ENCODE measurements at places on chromosomes 1 and 21. TPM values are rescaled to one million over a fixed set of nuclear protein-coding genes. Genes with fewer than 3 reads are reported as not detected.

GNG4 gene
- 13.0 TPM for total RNA-seq

LRP8 gene
- 38.2 TPM for total RNA-seq

MXRA8 gene
- not detected for total RNA-seq

C1orf94 gene
- not detected for total RNA-seq

NEGR1 gene
- not detected for total RNA-seq

DCDC2B gene
- not detected for total RNA-seq

FBLIM1 gene
- total RNA-seq: 30.9 TPM

ATXN7L2 gene
- total RNA-seq: 1.8 TPM

S100A1 gene
- total RNA-seq: 0.86 TPM

ACP6 gene
- total RNA-seq: 20.9 TPM

LCE1B gene
- total RNA-seq: not detected

All from A549 treated with dexamethasone at 1 μM for 4 hours (cell line).